ENCODE measurements at places on chromosomes 11 and 22.

DNA sequence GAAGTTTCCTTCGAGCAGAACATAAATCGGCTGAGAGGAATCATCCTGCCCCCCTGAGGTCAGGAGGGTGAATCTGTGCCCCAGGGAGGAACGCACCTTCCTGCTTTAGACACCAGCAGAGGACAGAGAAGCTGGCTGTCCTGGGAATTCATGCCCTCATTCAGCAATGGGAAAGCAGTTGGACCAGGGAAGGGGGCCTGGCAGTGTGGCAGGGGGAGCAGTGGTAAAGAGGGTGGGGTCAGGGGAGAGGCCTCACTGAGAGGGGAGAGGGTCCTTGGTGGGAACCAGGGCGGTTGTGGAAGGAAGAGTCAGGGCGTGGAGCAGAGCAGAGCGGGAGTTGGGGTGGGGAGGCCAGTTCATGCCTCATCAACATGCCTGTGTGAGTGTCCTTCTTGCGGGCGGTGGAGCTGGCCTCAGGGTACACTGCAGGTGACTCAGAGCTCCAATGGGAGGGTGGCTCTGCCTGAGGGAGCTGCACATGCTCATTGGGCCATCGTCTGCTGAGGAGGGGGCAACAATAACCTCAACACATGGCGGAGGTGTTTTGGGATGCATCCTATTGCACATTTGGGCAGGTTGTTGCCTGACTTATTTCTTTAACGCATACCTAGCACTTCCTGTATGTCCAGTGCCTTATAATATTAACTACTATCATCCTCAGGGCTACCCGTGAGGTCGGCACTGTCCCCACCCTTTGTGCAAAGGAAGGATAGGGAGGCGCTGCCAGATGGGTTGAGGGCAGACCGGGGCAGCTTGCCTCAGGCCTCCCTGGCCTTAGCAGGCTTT lies 23.2 kb downstream of the MED15 start:
- DNase-seq: no peak

- no peak for DNase-seq
These were observed 10.3 kb upstream of the GAS2 start for GRCh38 chr11:22656130-22656529.

DNA sequence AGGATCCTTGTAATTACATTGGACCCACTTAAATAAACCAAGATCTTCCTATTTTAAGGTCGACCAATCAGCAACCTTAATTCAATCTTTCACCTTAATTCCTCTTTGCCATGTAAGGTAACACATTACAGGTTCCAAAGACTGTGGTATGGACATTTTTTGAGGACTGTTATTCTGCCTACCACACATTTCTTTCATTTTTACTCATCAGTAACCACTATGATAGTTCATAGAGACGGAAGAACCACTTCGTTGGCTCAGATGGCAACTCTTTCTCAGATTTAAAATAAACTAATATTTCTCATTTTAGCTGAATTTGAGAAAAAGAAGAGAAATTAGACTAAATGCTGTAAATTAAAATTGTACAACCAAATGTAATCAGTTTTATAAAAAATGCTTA lies 96.3 kb downstream of the PAX6 start:
- DNase-seq: no peak

DNA sequence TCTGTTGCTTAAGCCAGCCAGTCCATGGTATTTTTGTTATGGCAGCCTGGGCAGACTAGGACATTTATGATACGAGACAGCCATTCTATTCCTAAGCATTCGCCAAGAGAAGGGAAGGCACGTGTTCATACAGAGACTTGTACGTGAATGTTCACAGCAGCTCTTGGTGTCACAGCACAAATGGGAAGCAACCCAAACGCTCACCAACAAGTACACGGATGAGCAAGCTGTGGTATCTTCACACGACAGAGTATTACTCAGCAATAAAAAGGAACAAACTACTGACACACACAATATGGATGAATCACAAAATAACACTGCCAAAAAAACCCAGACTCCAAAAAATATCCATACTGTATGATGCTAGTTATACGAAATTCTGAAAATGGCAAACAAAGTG lies 85.1 kb downstream of the PHF21B start:
- DNase-seq: no peak

DNA sequence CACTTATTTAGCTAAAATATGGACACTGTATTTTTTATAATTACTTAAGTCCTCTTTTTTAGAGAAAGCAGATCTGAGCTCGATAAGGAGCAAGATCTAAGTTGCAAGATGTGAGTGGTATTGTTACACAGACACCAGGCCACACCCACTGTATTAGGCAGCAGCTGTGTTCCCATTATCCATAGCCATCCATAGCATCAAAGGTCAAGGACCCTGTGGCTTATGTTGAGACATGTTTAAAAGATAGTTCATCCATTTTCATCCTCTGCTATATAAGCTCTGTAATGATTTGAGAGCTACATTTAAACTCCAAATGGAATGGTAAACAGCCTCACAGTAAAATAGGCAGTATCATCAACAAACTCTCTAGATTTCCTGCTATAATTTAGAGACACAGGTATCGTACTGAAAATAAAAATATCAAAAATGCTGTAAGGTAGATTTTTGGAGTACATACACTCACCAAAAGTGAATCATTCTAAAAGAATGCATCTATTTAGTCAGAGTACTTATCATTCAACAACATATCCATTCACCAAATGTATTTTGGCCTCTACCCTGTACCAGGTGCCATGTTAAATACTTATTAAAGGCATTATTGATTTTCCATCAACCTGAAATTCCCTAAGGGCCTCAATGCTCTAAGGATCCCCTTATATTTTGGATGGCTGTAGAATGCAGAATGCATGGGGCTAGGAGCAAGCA lies 574.0 kb downstream of the LRRC4C start:
- DNase-seq: no peak
